ENCODE measurements at places on chromosomes 12 and 14. TPM values are rescaled to one million over a fixed set of nuclear protein-coding genes. Genes with fewer than 3 reads are reported as not detected.

The CLEC7A gene
- 5.8 TPM for total RNA-seq

The KRT71 gene
- total RNA-seq = 454 TPM

The CACNA2D4 gene
- 1.9 TPM for total RNA-seq

The KLRD1 gene
- total RNA-seq = 0.79 TPM

The PLXNC1 gene
- total RNA-seq = 15.5 TPM

The FSCB gene
- 0.10 TPM for total RNA-seq

The CHGA gene
- total RNA-seq = 0.69 TPM

The PLCZ1 gene
- not detected for total RNA-seq

The FOXG1 gene
- not detected for total RNA-seq

The CELA1 gene
- total RNA-seq = not detected

The CYP46A1 gene
- total RNA-seq = 2.0 TPM

The WDHD1 gene
- 10.3 TPM for total RNA-seq

The GALNT6 gene
- total RNA-seq = 4.9 TPM

The RPS6KL1 gene
- total RNA-seq = 0.99 TPM

The KRT85 gene
- total RNA-seq = 98.6 TPM

The TMEM63C gene
- 0.89 TPM for total RNA-seq

The DHH gene
- 1.2 TPM for total RNA-seq

The TMEM121 gene
- total RNA-seq = 3.7 TPM

The SRRM4 gene
- total RNA-seq = 0.10 TPM

- peak; percentile 11 for DNase-seq
Observed at GRCh38 chr12:28958553-28959195, 190.4 kb upstream of the FAR2 start.

GRCh38 chr12:102407776-102408486 lies 72.4 kb downstream of the IGF1 start:
- DNase-seq = no peak

GRCh38 chr12:130981074-130981742 lies 27.5 kb downstream of the ADGRD1 start:
- no peak for DNase-seq

- DNase-seq = no peak
Observed at GRCh38 chr12:9133216-9133916, 17.6 kb upstream of the A2M start.

GRCh38 chr12:44874981-44875416 lies 1.1 kb downstream of the NELL2 start:
- DNase-seq = no peak

- DNase-seq = no peak
Observed at GRCh38 chr14:23404331-23404900, 3.7 kb downstream of the MYH6 start.

- DNase-seq = no peak
Observed at GRCh38 chr14:91424813-91425530, 7.4 kb upstream of the CCDC88C start.

- DNase-seq = peak; percentile 3
Observed at GRCh38 chr12:111314953-111315539, 53.8 kb downstream of the PHETA1 start.

DNA sequence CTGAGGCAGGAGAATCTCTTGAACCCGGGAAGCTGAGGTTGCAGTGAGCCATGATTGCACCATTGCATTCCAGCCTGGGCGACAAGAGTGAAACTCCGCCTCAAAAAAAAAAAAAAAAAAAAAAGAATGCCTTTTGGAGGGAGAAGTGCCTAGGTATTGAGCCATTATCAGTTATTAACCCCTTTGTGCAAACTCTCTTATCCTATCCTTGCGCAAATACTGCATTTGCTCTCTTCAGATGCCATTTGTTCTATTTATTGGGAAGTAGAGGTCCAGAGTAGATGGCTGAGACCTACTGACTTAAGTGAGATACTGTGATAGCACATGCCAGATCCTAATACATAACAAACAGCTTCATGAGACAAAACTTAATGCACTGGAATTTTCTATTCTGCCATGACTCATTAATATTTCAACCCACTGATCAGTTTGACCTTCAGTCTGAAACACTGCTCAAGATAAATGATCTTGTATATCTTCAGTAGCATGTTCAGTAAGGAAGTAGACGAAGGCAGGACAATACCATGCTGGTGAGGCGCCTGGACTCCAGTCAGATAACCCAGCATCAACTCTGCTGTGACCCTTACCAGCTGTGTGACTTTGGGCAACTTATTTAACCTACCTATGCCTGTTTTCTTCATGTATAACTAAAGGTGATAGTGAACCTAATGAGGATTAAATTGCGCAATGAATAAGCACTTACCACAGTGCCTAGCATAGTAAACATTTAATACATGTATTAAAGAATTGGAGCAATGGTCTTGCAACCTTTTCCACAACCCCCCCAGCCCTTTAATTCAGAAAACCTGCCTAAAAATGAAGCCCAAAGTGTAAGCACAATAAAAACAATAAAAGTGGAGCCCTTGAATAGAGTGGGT lies 5.7 kb upstream of the DNAAF2 start:
- no peak for DNase-seq

DNA sequence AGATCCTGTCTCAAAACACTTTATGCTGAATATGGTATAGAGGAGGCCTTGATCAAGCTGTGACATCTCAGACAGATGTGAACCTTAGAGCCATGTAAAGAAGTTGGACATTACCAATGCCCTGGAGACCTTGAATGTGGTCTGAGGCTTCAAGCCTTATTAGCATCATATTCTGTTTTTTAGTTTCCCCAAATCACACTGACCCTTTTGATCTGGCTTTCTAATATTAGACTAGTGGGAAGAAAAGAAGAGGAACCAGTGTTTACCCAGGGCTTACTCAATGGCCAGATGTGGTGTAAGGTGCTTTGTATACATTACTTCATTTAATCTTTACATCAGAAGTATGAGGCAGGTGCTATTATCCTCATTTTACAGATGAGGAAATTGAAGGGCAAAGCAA lies 10.6 kb upstream of the TBPL2 start:
- no peak for DNase-seq

GRCh38 chr14:104317492-104317805 lies 179.1 kb downstream of the KIF26A start:
- no peak for DNase-seq

GRCh38 chr12:25262389-25263074 lies 11.8 kb upstream of the KRAS start:
- no peak for DNase-seq

DNA sequence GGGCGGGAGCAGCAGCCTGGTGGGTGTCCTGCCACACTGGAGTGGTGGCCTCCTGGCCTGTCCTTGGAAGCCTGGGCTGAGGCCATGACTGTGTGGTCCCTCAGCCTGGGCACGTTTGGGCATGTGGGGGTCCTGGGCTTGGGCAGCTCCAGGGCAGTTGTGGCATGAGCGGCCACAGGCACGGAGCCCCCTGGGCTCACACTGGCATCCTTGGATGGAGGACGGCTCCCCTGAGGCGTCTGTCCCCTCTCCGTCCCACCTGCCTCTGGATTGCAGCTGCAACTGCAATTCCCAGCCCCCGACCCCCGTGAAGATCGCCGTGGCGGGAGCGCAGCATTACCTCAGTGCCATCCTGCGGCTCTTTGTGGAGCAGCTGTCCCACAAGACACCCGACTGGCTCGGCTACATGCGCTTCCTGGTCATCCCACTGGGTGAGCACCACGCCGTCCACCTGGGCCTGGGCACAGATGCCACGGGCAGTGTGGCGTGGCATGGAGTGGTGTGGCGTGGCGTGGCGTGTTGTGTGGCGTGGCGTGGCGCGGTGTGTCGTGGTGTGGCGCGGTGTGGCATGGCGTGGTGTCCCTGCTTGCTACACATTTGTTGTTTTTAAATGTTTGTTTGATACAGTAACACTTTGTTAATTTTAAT lies 15.1 kb upstream of the TEX22 start:
- DNase-seq = no peak

- DNase-seq = no peak
Observed at GRCh38 chr14:76186308-76187027, 34.7 kb downstream of the GPATCH2L start.

DNA sequence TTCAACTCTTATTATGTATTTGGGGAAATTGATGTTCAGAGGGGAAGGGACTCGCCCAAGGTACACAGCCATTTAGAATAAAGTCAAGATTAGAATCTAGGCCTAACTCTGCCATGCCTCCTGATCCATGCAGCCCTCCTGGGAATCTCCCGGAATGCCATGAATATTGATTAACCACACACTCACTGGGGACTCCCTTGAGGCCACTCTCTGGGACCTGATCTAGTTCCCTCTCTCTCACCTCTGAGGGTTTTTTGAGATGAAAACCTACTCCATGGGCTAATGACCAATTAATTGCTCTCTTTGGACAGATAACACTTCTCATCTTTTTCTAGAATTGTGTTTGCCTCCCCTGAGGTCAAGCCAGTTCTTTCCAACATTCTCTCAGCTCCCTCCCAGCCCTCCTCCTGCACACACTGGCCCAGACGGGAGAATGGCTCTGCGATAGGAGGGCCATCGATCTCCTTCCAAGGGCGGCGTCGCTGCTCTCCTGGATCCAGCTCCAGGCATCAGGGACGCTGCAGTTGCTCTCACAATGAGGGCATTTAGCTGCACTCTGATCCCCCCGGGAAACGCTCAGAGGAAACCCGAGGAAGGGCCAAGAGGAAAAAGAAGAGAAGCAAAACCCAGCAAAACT lies 22.6 kb downstream of the WSCD2 start:
- no peak for DNase-seq

DNA sequence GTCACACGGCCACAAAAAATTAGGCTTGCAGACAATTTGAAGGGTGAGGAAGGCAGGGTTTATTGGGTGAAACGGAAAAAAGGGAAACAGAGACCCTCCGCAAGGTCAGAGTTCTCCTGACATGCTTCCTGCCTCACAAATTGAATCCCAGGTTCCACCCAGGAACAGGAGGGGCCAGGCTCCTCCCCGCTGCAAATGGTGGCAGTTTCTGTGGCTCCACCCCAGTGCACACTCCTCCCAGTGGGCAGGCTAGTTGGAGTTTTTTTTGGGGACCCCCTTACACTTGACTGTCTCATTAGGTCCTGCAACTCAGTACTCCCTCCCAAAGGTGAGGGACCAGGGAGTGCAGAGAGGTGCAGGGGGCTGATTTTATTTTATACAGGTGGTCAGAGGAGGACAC lies 39.4 kb upstream of the PPP1CC start:
- DNase-seq = no peak

GRCh38 chr12:100484183-100484886 lies 10.7 kb downstream of the NR1H4 start:
- no peak for DNase-seq

- DNase-seq = no peak
Observed at GRCh38 chr14:89652352-89652751, 235.3 kb upstream of the FOXN3 start.

DNA sequence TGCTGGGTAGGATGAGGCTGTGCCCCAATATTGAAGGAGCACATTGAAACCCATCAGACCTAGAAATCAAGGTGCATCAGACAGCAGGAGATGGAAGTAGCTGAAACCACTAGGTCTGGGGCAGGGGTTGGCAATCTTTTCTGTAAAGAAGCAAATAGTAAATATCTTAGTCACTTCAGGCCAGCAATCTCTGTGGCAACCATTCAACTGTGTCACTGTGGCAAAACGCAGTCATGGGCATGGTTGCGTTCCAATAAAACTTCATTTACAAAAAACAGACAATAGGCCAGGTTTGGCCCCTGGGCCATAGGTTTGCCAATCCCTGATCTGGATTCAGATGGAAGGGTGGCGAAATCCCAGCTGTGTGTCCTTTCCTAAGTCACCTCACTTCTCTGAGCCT lies 397.3 kb downstream of the MED13L start:
- no peak for DNase-seq

- DNase-seq = peak; percentile 82
Observed at GRCh38 chr12:19409376-19409775, 29.9 kb upstream of the AEBP2 start.

GRCh38 chr14:61553730-61554641 lies 141.3 kb upstream of the HIF1A start:
- DNase-seq = no peak

- no peak for DNase-seq
Observed at GRCh38 chr12:75561921-75562320, 50.5 kb upstream of the KRR1 start.

All from skin of body (tissue), 3 donors.